ENCODE measurements at places on chromosomes 2 and 18.

GRCh38 chr2:154455866-154456265, 242.6 kb upstream of the KCNJ3 start:
- DNase-seq, result no peak

- DNase-seq, result no peak
Measured at GRCh38 chr2:201366146-201366545, 9.0 kb upstream of the FLACC1 start.

DNA sequence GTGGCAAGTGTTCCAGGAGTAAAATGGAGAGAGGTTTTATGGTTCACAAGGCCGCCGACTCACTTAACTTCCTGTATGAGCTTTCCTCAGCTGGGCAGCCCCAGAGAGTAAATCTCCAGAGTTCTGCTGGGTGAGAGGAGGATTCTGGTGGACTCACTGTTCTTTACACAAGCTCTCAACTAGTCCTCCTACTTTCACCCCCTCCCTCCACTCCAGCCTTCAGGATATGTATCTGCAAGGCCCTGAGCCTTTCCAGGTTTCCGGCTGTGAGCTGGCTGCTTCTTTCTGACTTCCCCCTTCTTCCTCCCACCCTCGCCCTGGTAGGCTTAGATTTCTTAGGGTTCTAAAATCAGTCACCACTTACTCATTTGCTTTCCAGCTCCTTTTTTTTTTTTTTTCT, 34.0 kb downstream of the EML6 start:
- no peak for DNase-seq

DNA sequence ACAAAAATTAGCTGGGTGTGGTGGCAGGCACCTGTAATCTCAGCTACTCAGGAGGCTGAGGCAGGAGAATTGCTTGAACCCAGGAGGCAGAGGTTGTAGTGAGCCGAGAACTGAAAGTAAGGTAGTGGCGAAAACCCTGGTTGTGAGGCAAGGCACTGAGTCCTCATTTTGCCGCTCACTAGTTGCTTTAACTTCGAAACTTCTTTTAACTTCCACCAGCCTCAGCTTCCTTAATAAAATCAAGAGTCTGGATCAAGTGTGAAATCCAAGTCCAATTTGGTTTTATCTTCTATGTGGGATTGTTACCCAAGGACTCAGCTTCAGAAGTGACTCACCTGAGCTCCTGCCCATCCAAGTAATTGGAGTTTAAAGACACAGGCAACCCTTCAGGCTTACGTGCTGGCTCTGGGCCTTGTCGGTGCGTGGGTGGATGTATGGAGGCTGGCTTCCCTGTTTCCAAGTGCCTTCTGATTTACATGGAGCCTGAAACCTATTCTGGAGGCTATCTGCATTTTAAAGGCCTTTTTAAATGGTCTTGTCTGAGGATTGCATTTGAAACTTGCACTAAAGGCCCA, 374.2 kb upstream of the ID2 start:
- no peak for DNase-seq

DNA sequence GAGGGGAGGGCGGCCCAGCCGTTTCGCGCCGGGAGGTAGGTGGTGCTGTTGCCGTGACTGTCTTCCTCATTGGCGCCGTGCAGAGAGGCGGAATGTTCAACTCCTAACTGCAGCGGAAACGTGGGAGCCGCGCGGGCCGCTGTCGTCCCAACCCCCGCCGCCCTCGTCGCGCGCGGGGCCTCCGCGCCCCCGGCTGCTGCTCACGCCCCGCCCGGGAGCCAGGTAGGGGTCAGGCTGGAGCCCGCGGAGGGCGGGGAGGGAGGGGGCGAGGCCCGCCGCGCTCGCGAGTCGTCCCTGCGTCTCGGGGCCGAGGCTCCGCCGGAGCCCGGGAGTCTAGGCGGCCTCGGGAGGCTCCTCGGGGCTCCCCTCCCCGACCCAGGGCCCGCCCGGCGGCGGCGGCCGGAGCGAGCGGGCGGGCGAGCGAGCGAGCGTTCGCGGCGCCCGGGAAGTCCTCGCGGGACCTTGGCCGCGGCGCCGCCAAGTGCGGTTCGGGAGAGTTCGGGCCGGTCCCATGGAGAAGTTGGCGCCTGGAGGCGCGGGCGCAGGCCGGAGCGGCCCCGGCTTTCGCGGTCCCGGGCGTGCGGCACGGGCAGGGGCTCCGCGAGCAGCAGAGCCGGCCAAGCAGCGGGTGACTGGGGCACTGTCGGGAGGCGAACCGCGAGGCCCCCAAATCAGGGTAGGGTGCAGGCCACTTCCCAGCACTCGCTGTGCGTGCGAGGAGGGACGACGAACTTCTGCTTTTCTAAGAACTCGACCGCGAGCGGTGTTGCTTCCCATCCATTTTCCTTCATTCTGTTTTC, at the start of gene MAP3K20:
TSS of gene MAP3K20 (plus strand) at position 66 of the 800 bp plus-strand sequence. CDS start 15,186 bp downstream, outside the sequence.
- peak; percentile 59 for DNase-seq

DNA sequence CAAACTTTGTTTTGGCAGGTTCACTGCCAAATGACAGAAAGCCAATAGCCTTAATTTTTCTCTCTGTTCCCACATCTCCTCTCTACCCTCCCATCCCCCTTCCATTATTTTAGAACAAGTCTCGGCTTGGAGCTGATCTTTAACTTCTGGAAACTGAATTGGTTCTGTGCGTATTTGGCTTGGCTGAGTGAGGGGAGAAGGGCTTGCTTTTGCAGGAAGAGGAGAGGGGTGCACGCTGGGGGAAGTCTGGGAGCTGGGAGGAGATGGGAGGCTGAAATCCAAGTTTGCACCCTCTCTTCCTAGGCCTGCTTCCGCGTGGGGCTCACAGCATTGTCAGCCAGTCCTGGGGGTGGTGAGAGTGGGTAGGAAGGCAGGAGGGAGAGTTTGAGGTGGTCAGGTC, 176.1 kb upstream of the SPRED2 start:
- no peak for DNase-seq

All from CD4-positive, alpha-beta T cell treated with Interleukin-15 for 1 hour (primary cell).